Hematopoietic multipotent progenitor cell treated with erythropoietin and hydrocortisone succinate and interleukin-3 and kit ligand, for 6 days (in vitro differentiated cells): ENCODE measurements at places on chromosomes 13 and 19.

- no peak for DNase-seq
Measured at GRCh38 chr13:57527114-57527735, 104.3 kb upstream of the PCDH17 start.

- DNase-seq = no peak
Measured at GRCh38 chr13:26007261-26008125, 44.3 kb downstream of the SHISA2 start.

GRCh38 chr13:30529085-30529834 is 63.5 kb upstream of the HMGB1 start:
- DNase-seq = no peak

- DNase-seq = no peak
Measured at GRCh38 chr13:93926425-93926824, 553.1 kb downstream of the DCT start.

GRCh38 chr19:18098891-18099622 is 1.5 kb downstream of the MAST3 start:
- DNase-seq = peak; percentile 72

GRCh38 chr19:51365965-51366388 is at the start of gene ETFB:
TSS of gene ETFB (minus strand) at chr19:51366388. CDS start at chr19:51366326, 62 bp downstream.
- DNase-seq = peak; percentile 51

DNA sequence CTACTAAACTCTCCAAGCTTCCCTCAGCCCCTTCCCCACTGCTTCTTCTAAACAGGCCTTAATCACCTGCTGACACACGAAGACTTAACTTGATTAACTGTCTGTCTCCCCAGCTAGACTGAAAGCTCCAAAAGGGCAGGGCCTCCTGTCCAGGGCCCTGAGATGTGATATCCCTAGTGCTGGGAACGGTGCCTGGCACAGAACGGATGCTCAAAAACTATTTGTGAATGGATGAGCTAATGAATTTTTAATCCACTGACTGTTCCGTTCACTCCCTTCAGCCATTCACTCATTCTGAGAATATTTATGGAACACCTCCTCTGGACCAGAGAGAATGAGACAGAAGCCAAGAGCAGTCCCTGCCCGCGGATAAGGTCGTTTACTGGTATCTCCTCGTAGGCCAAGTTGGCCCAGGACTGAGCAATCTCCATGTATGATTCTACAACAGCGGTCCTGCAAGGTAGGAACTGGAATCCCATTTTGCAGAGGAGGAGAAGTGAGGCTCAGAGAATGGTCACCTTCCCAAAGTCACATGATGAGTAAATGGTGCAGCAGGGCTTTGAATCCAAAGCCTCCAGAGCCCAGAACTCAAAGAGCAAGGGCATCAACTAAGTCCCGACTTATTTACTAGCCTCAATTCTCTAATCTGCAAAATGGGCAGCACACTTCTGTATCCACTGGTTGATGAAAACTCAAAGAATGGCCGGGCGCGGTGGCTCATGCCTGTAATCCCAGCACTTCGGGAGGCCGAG is 3.4 kb downstream of the DMWD start:
- no peak for DNase-seq

DNA sequence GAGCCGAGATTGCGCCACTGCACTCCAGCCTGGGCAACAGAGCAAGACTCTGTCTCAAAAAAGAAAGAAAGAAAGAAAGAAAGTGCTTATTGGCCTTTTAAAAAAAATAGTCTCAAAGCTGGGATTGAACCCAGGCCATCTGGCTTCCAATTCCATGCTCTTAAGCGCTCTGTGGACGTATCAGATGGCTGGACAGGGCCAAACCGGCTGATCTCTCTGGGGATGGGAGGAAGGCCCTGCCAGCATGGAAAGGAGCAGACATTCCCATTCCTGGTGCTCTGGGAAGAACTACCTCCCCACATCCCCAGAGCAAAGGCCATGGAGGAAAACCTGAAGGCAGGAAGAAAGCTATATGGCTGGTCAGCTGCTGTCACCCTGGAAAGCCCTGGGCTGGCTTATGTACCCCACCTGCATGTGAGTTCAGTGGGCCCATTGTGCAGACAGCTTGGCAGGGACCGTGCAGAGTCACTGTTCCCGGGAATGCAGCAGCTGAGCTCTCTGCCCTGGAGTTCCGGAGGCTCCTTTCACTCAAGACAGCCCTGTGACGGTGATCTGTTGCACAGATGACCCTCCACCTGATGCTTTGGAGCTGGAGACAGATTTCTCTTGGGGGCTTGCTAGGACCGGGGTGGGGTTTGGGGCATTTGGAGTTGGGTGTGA is 84.3 kb downstream of the SIPA1L3 start:
- DNase-seq = no peak

GRCh38 chr13:112828082-112828699 is 138.4 kb downstream of the ATP11A start:
- no peak for DNase-seq

GRCh38 chr13:31286930-31287329 is 87.2 kb downstream of the B3GLCT start:
- DNase-seq = no peak

- DNase-seq = no peak
Measured at GRCh38 chr13:107144432-107144831, 576.5 kb upstream of the ARGLU1 start.

- DNase-seq = no peak
Measured at GRCh38 chr13:26853323-26853722, 92.7 kb upstream of the GPR12 start.
